ENCODE measurements at places on chromosomes 7 and 10. TPM values are rescaled to one million over a fixed set of nuclear protein-coding genes. Genes with fewer than 3 reads are reported as not detected.

Gene OPN1SW
- not detected for polyA plus RNA-seq

DNA sequence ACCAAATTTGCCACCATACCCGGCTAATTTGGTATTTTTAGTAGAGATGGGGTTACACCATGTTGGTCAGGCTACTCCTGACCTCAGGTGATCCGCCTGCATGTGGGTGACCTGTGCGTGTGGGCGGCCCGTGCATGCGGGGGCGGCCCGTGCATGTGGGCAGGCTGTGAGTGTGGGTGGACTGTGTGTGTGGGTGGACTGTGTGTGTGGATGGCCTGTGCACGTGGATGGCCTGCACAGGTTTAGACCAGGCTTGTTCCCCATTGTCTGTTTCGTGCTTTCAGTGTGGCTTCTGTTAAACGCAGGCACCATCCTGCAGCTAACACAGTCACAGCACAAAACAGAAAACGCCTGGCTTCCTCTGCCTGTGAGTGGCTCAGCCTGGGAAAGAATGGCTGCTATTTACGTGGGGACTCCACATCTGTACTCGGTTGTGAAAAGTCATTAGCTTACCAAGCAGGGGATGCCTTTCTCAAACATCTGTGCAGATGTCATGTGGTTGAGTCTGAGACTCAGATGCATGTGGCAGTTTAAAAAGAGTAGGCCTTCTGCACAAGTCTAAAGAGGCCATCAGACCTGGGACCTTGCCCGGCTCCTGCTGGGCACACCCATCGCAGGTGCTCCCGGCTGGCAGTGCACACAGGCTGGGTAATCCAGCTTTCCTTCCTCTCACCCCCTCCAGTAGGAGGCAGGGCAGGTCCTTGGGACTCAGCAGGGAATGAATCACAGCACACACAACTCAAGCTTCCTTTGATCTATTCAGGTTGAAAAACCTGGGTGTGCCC, 91.6 kb downstream of the COBL start:
- H3K4me3 ChIP-seq: no peak overlapping the region
- H3K36me3 ChIP-seq: no peaks in the 10 kb centered on the region
- no peaks in the 10 kb centered on the region for H3K4me1 ChIP-seq
- no peak for DNase-seq

Gene CYP3A4
- polyA plus RNA-seq: not detected

DNA sequence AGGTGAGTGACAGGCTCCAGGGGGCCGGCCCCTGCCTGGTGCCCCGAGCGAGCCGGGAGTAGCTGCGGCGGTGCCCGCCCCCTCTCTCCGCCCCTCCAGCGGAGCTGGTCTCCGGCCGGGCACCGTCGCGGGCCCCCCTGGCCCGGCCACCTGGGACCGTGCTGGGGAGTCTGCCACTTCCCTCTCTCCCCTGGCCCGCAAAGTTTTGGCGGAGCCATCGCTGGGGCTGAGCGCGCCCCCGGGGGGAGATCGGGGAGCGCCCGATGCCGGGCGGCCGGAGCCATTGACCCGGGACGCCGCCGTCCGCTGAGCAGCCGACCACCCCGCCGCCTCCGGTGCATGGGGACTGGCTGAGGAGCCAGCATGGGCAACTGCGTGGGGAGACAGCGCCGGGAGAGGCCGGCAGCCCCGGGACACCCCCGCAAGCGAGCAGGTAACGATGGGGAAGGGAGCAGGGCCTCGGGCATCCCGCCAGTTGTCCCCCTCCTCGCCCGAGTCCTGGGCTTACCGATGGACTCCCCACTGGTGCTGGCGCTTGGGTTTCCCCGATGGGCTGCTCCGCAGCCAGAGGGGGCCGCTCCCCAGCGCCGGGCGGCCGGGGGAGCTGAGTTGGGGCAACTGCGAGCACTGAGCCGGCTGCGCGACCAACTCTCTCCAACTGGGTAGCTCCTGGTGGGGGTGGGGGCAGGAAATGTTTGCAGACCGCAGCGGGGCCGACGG, at the start of gene UBTD1:
Gene UBTD1, plus strand, starts transcription at position 84 of the 720 bp plus-strand sequence. Its CDS starts 280 bp downstream, at position 364.
- H3K27me3 ChIP-seq: peaks cover 19% of the 10 kb centered on the region
- peak within 1 kb of the TSS; percentile 98 for H3K4me3 ChIP-seq
- peak within 1 kb of the TSS; percentile 96 for H3K27ac ChIP-seq
- no peaks in the 10 kb centered on the region for H3K36me3 ChIP-seq

- no peak overlapping the region for H3K27ac ChIP-seq
- no peaks in the 10 kb centered on the region for H3K4me1 ChIP-seq
- H3K4me3 ChIP-seq: no peak overlapping the region
- no peaks in the 10 kb centered on the region for H3K36me3 ChIP-seq
- H3K27me3 ChIP-seq: peaks cover 1% of the 10 kb centered on the region
- no peak for DNase-seq
Observed at GRCh38 chr10:122245897-122246296, 25.2 kb upstream of the BTBD16 start.

DNA sequence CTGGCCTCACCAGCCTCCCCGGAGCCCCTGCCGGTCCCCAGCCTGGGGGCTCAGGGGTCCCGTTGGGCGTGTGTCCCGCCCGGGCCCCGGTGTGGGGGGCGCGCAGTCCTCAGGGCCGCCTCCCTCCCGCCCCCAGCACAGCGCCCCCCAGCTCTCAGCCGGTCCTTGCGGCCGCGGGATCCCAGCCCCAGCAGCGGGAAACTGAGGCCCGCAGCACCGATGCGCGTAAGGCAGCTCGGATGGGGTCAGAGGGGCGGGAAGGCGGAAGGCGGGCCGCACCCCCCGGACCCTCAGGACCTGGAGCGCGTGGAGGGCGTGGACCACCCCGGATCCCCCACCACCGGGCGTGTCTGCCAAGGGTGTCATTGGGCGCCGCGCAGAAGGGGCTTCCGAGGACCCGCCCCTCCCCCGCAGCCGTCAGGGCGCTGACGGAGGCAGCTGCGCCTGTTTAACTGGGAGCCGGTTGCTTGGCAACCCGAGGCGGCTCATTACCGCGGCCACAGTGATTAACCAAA, 14.9 kb downstream of the UNCX start:
- H3K4me1 ChIP-seq: peaks cover 5% of the 10 kb centered on the region
- H3K27me3 ChIP-seq: peaks cover 50% of the 10 kb centered on the region
- H3K4me3 ChIP-seq: no peak overlapping the region
- H3K27ac ChIP-seq: no peak overlapping the region

Gene CACNA2D1
- not detected for polyA plus RNA-seq

Gene PPA1
- polyA plus RNA-seq: 126 TPM

- H3K36me3 ChIP-seq: no peaks in the 10 kb centered on the region
- H3K27me3 ChIP-seq: no peaks in the 10 kb centered on the region
- no peak for DNase-seq
Observed at GRCh38 chr10:22710139-22710745, 4.1 kb downstream of the PIP4K2A start.

DNA sequence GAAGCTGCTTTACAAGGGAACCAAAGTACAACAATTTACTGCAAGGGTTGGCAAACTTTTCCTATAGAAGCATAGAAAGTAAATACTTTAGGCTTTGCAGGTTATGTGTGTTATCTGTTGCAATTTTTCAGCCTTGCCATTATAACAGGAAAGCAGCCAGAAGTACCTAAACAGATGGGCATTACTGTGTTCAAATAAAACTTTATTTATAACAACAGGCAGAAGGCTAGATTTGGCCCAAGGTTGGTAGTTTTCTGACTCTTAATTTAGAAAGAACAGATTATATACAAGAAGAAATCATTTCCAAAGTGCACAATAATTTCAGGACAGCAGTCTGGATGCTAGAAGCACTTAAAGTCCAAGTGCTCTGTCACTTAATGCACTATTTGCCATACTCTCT, 307.1 kb downstream of the ANKRD7 start:
- no peak overlapping the region for H3K27ac ChIP-seq
- H3K27me3 ChIP-seq: no peaks in the 10 kb centered on the region
- H3K36me3 ChIP-seq: no peaks in the 10 kb centered on the region

DNA sequence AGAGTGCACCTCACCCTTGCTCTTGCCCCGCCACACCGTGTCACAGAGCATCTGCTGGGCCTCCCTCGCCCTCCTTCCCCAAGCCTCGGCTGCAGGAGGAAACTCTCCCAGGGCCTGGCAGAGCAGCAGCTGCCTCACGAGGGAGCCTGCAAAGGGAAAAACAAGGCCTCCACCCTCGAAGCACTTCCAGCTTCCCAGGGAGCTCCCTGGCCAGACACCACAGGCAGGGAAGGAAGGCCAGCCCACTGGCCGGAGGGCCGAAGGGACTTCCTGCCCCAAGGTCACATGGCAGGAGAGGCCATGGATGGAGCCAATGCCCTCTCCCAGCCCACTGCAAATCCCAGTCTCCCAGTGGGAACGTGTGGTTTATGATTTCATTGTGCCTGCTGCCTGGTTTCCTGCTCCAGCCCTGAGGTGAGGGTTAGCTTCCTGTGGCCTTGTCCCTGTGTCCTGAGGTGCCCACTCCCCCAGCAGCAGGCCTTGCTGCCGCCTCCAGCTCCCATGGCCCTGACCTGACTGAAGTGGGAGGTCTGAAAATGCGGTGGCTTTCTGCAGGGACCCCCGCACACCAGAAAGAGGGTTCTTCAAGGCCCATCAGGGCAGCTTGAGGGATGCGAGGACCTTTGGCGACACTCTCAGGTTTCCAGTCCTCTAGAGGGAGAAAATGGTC, 100.5 kb upstream of the PPIF start:
- H3K4me3 ChIP-seq: no peak overlapping the region
- H3K27me3 ChIP-seq: peaks cover 2% of the 10 kb centered on the region
- no peaks in the 10 kb centered on the region for H3K36me3 ChIP-seq
- H3K4me1 ChIP-seq: peaks cover 83% of the 10 kb centered on the region

DNA sequence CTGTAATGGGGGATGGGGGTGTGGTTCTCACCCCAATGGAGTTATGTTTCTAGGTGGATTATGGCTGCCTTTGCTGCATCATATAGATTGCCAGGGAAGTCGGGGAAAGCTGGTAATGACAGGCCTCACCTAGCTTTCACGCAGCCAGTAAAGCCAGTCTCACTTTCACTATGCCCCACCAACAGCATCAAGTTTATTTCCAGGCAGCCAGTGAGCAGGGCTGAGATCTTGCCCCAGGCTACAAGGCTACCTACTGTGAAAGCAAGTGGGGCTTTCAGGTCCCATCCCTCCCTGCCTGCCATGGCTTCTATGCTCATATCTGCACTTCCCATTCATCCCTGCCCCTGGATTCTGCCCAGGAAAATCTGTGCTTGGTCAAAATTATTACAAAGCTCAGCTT, 61.7 kb upstream of the NXPH1 start:
- peaks cover 3% of the 10 kb centered on the region for H3K27me3 ChIP-seq
- no peaks in the 10 kb centered on the region for H3K36me3 ChIP-seq
- H3K4me1 ChIP-seq: no peaks in the 10 kb centered on the region
- H3K4me3 ChIP-seq: no peak overlapping the region

Gene WASHC2A
- 34.0 TPM for polyA plus RNA-seq

- H3K36me3 ChIP-seq: no peaks in the 10 kb centered on the region
- H3K4me1 ChIP-seq: no peaks in the 10 kb centered on the region
- H3K27ac ChIP-seq: no peak overlapping the region
- no peak overlapping the region for H3K4me3 ChIP-seq
Observed at GRCh38 chr10:48526011-48526821, 78.7 kb downstream of the ARHGAP22 start.

Gene FKBP6
- polyA plus RNA-seq: not detected

DNA sequence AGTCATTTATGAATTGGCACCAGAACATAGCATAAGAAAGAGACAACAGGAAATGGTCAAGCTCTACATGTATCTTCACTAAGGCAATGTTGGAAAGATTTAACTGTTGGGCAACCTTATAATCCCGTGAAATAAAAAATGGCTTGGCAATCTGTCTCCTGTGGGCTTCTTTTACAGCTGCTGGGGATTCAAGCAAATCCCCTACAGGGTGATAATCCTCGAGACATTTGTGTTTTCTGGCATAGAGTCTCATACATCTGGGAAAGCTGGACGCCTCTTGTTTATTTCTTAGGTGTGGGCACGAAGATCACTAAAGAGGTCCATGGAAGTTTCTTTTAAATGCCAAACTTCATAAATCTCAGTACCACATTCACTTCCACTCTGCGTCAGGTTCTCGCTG, 82.2 kb upstream of the GPR141 start:
- no peaks in the 10 kb centered on the region for H3K4me1 ChIP-seq
- H3K27ac ChIP-seq: no peak overlapping the region
- no peak overlapping the region for H3K4me3 ChIP-seq
- peaks cover 7% of the 10 kb centered on the region for H3K36me3 ChIP-seq

Gene EBLN1
- polyA plus RNA-seq: not detected

- DNase-seq: no peak
- no peaks in the 10 kb centered on the region for H3K4me1 ChIP-seq
- H3K27ac ChIP-seq: no peak overlapping the region
- no peaks in the 10 kb centered on the region for H3K36me3 ChIP-seq
Observed at GRCh38 chr10:123561141-123561440, 105.1 kb upstream of the GPR26 start.

GRCh38 chr10:95245425-95246055, 45.3 kb downstream of the PDLIM1 start:
- H3K27ac ChIP-seq: no peak overlapping the region
- no peak overlapping the region for H3K4me3 ChIP-seq
- H3K36me3 ChIP-seq: peaks cover 3% of the 10 kb centered on the region

GRCh38 chr7:129146237-129146979, 1.9 kb downstream of the TSPAN33 start:
- H3K27ac ChIP-seq: no peak overlapping the region
- peaks cover 24% of the 10 kb centered on the region for H3K4me1 ChIP-seq
- no peak for DNase-seq
- H3K36me3 ChIP-seq: peaks cover 6% of the 10 kb centered on the region

GRCh38 chr7:132603220-132603833, 27.1 kb upstream of the PLXNA4 start:
- H3K27me3 ChIP-seq: no peaks in the 10 kb centered on the region
- H3K27ac ChIP-seq: no peak overlapping the region
- H3K4me1 ChIP-seq: no peaks in the 10 kb centered on the region
- no peaks in the 10 kb centered on the region for H3K36me3 ChIP-seq
- no peak for DNase-seq
- H3K4me3 ChIP-seq: no peak overlapping the region

GRCh38 chr10:116740971-116741370, 1.4 kb downstream of the HSPA12A start:
- H3K4me3 ChIP-seq: no peak overlapping the region
- no peak overlapping the region for H3K27ac ChIP-seq
- no peaks in the 10 kb centered on the region for H3K36me3 ChIP-seq
- H3K27me3 ChIP-seq: peaks cover 11% of the 10 kb centered on the region

DNA sequence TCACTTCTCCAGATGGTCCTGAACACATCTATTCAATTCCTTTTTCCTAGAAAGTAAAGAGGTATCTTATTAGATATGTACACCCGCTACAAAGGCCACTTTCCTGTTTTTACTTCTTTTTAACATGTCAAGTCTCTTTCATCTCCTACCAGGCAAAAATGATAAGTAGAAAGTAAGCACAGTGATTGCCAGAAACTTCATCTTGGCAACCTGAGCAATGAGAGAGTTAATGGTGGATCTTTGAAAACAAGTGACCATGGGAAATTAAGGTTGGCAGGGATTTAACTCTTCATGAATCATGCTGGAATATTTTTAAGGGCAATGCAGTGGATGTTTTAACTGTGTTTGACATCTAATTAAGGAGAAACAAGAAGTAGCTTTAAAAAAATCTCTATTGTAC, 2.7 kb downstream of the SEMA3A start:
- peaks cover 4% of the 10 kb centered on the region for H3K27me3 ChIP-seq
- H3K27ac ChIP-seq: no peak overlapping the region
- no peak overlapping the region for H3K4me3 ChIP-seq
- no peaks in the 10 kb centered on the region for H3K36me3 ChIP-seq
- peaks cover 14% of the 10 kb centered on the region for H3K4me1 ChIP-seq

Gene CYP3A7
- polyA plus RNA-seq: not detected

- H3K4me3 ChIP-seq: no peak overlapping the region
- H3K36me3 ChIP-seq: no peaks in the 10 kb centered on the region
- no peak overlapping the region for H3K27ac ChIP-seq
- no peaks in the 10 kb centered on the region for H3K27me3 ChIP-seq
- no peaks in the 10 kb centered on the region for H3K4me1 ChIP-seq
Observed at GRCh38 chr10:108574233-108574632, 1349.1 kb downstream of the XPNPEP1 start.

GRCh38 chr7:4931943-4932342, 27.0 kb downstream of the MMD2 start:
- no peak overlapping the region for H3K27ac ChIP-seq
- no peaks in the 10 kb centered on the region for H3K4me1 ChIP-seq
- no peak for DNase-seq
- no peak overlapping the region for H3K4me3 ChIP-seq
- H3K36me3 ChIP-seq: no peaks in the 10 kb centered on the region

Gene GDF2
- polyA plus RNA-seq: not detected
